ENCODE measurements at places on chromosomes 5 and 9.

GRCh38 chr5:128539038-128539429 is 989 bp upstream of the FBN2 start:
- DNase-seq: no peak

- DNase-seq: no peak
Observed at GRCh38 chr5:124330595-124331220, 415.7 kb downstream of the ZNF608 start.

DNA sequence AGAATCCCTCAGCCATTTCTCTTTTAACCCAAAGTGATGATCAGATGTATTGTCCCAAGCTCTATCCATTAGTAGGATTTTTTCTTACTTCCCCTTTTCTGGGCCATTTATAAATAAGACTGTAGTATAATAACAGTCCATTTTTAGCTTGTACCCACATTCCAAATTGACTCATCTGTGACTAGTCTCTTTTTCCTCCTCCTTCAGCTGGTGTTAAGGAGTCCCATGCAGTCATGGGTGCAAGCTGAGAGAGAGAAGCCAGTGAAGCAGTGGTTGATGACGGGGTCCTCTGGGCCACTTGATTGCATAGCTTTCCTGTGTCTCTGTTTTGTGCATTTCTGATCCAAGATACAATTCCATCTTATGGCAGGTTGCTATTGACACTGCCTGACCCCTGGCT is 476.0 kb upstream of the CD180 start:
- no peak for DNase-seq

DNA sequence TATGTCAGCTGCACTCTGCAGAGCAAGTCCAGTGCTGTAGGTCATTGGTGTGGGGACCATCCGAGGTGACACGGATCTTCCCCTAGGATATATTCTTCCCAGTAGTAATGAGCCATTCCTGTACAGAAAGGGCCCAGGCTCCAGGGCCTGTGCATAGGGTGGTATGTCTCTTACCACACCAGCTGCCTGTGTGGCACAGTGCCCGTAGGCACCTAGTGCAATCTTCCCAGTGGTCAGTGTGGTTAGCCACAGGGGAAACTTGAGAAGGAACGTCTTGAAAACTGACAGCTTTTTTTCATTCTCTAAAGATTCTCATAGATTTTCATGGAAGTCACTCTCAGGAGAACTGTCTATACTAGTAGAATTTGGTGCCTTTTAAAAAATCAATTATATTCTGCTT is 39.8 kb downstream of the CYSTM1 start:
- DNase-seq: no peak

DNA sequence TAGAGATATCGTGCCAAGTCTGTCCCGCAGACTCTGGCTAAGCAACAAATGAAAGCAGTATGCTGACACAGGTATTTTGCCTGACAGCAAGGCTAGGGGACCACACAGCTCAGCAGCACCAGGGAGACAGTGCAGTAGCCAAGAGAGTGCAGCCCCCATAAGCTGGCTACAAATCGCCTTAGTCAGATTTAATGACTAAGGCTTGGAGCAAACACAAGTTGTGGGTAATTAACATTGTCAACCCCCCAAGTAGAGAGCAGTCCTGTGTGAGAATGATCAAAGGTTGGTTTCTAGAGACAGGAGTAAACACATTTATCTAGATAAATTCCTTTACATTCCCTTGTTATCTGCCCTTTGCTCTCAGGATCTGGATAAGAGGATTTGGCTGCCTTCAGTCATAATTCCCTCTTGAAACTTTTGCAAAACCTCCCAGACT is 1434.5 kb upstream of the CDH6 start:
- DNase-seq: no peak

DNA sequence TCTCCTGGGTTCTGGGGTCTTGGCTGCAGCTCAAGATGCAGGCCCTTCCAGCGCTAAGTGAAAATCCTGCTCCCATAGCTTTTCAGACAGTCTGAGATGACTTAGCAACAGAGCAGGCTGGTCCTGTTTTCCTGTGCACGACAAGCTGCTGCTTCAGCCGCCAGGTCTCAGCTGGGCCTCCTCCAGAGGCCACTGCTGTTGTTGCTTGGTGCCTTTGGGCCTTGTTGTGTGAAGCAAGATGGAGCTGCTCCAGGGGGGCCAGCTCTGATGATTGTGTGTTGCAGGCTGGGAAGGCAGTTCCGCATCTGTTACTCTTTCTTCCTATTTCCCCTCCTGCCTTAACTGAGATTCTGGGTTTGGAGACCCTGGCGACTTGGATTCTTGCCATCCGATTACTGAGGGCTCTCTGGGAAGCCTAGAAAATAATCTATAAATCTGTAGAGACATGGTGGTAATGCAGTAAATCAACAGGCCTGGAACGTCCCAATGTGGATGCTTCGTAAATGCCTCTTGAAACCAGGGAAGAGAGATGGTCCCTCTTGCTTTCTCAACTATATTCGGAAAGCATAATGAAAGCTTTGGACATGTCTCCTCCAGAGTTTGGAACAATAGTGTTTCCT is 3.2 kb downstream of the MAP1B start:
- no peak for DNase-seq

Data from stimulated activated CD4-positive, alpha-beta T cell treated with anti-CD3 and anti-CD28 coated beads, Interleukin-1b, Interleukin-23, amount 100 ng/mL, for 24 hours (primary cell).